Stimulated activated CD4-positive, alpha-beta T cell treated with anti-CD3 and anti-CD28 coated beads, Interleukin-1b, Interleukin-23, amount 100 ng/mL, for 24 hours (primary cell): ENCODE measurements at places on chromosomes 2 and 18.

DNA sequence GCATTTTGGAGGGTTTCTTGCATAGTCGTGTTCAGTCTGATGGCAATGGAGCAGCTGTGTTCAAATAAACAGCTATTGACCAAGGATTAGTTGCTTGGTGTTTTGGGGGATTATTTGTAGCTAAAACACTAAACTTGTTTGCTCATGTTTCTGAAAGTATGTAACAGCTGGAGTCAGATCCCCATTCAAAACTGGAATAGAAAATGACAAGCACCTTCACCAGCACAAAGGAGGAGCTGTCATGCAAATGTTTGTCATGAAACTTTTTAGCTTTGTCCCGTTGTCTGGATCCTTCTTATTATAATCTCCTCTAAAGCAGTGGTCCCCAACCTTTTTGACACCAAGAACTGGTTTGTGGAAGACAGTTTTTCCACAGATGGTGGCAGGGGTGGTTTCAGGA lies 96.9 kb upstream of the ZNF236 start:
- DNase-seq: no peak

DNA sequence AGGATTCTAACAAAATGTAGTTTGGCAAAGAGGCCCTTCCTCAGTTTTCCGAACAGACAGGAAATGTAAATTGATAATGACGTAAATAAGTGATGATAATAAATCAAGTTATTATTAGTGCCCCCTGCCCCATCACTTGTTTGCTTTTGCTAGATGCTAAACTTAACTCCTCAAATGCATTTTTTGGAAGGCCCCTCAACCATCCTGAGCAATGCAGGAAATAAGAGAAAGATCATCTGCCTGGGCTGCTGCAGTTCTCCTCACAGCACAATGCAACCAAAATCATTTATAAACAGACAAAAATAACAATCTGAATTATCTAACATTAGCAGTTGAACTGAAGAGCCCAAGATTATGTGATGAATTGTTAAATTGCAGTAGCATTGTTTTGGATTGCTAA lies 62.6 kb upstream of the PSMD14 start:
- DNase-seq: no peak

- DNase-seq: no peak
These were observed 408.9 kb downstream of the LRATD1 start for GRCh38 chr2:15041429-15041837.

DNA sequence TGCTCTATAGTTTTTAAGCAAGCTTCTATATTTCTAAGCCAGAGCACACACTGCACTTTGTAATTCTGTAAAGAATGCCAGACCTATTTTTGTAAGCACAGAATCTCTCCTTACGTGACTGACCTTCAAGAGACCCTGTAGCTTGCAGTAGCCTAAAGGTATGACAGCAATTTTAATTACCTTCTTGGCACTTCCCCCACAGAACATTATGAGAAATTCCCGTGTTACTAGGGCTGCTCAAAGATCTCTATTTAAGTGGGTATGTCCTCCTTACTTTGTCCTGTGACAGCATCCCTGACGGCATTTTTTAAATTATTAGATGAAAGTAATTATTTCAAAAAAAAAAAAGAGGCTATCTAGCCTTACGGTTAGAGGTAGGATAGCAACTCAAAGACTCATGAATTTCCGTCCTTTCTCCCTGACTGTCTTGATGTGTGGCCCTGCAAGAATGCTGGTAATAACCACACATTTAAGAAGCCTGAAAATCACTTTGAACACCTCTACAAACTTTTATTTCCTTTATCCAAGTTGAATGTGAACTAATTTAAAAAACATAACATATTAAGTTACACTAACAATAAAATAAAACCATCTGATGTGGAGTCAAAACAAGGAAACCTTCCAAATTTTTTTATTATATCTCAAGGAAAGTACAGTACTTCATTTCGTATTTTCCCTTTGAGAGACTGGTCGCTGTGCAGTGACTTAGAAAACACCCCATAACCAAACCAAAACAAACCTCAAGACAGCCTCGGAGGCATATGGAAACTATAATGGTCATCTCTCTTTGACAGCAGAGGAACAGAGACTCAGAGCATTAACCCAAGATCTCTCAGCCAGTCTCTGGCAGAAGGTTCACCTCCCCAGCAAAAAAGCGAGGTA lies 54.9 kb downstream of the THUMPD2 start:
- no peak for DNase-seq

DNA sequence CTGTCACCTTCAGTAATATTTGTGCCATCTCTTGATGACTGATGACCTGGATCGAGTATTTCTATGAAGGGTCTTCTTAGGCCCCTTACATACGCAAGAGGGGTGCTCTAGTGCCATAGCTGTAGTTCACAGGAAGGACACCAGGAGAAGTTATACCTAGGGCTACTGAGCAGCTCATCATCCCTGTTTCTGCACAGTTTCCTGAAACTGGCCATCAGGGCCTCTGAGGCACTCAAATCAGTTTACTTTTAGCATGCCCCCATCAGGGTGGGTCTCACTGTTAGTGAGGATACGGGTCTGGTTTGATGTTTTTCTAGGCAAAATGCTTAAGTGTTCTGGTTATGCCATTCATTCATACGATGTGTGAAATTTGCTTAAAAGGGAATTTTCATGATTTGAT lies 20.0 kb upstream of the FBLN7 start:
- no peak for DNase-seq

GRCh38 chr2:16614314-16614860 lies 51.2 kb downstream of the CYRIA start:
- DNase-seq: no peak

DNA sequence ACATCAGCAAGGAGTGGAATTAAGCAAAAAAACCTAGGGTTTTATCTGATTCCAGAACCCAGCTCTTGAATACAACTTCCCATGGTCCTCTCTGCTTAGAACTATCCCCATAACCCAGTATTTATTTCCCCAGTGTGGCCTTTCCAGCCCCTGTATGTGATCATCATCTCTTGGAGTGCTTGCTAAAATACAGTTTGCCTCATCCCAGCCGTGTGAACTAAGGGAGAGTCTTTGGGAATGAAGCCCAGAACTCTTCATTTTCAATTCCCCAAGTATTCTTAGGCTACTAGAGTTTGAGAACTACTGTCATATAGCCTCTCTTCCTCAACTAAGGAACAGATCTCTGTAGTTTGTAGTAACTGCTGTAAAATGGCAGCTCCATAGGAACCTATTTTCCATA lies 173.1 kb downstream of the LCLAT1 start:
- no peak for DNase-seq

DNA sequence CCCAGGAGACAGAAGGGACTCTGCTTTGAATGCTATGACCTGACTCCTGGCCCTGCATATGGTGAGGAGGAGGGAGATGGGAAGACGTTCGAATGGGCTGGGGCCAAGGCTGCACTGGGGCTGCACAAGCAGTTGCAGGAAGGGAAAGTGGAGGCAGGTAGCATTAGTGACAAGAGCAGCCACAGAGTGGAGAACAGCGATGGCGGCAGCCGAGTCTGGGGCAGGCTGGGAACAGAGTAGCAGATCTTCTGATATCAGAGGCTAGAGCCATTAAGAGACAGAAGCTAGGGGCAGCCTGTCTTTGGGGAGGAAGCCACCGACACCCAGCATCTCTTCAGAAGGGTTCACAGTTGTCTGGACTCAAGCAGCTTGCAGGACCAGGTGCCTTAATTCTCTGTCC lies 50.1 kb downstream of the ST3GAL5 start:
- no peak for DNase-seq

- DNase-seq: no peak
These were observed 107.3 kb upstream of the IL1R2 start for GRCh38 chr2:101884423-101884822.
